Epithelial cell of proximal tubule (primary cell): ENCODE measurements at places on chromosomes 12 and 14.

DNA sequence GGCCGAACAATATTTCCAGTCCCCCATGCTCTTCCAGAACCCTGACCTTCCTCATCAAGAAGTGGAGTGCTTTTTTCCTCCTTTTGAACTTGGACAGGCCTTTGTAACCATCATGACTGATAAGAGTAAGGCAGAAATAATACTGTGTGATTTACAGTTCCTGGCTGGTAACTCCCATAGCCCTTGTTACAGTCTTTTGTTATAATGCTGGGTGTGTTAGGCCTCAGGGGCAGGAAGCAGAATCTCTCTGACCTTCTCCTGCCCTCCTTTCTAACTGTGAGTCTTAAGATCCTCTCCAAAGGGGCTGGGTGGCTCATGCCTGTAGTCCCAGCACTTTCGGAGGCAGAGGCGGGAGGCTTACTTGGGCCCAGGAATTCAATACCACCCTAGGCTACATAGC is 59.5 kb downstream of the BCAT1 start:
- no peak for DNase-seq

GRCh38 chr14:54200726-54201125 is 196.1 kb upstream of the CDKN3 start:
- DNase-seq: no peak

DNA sequence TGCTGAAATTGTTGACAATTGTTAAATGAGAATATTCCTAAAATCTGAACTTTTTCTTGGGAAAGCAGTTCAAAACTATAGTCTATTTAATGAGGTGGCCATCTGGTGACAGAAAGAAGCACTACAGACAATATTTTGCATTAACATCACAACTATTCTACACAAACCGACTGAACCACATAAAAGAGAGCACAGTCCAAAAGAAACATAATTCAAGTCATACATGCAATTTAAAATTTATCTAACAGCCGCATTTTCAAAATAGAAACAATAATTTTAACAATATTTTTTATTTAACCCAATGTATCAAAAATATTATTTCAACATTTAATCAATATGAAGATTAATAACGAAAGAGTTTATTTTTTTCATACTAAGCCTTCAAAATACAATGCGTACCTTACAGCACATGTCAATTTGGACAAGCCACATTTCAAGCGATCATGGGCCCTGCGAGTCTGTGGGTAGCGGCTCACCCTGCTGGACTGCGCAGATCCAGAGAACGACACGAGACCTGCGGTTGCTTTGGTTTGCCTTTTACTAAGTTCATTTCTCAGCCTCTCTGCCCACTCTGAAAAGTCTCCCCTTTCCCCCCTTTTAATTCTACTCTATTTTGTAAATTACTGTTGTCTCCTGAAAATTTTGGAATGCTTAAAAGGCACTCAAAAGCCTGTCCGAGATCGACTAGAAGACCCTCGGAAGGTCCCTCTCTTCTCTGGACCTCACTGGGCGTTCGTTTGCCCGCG is 947 bp upstream of the LRRC9 start:
- DNase-seq: no peak

- no peak for DNase-seq
Observed at GRCh38 chr12:132194556-132194955, 50.3 kb downstream of the NOC4L start.

- DNase-seq: no peak
Observed at GRCh38 chr14:106442857-106443256, 916.5 kb downstream of the TMEM121 start.

GRCh38 chr12:105765053-105766014 is 373.4 kb downstream of the NUAK1 start:
- DNase-seq: no peak

GRCh38 chr14:100307766-100308426 is 1.7 kb upstream of the SLC25A29 start:
- no peak for DNase-seq

DNA sequence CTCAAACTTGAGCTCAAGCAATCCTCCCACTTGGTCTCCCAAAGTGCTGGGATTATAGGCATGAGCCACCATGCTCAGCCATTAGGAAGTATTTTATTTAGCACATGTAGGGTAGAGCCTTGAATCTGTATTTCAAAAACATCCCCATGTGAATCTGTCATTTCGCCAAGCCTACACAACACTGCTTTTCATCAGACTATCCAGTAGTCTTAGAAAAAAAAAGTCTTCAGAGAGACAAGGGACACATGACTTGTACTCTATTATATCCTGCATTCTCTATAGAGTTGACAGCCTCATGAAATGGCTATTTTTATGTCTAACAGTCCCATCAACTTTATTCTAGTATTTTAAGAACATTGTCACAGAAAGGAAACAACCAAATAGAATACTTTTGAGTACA is 35.4 kb downstream of the TM7SF3 start:
- no peak for DNase-seq

GRCh38 chr14:20690848-20691640 is 2.5 kb downstream of the ANG start:
- DNase-seq: peak; percentile 46
